ENCODE measurements at places on chromosomes 1 and 21. TPM values are rescaled to one million over a fixed set of nuclear protein-coding genes. Genes with fewer than 3 reads are reported as not detected.

The USH2A gene
- under 0.01 TPM for total RNA-seq

The CFHR4 gene
- total RNA-seq: not detected

The C1orf226 gene
- total RNA-seq: 1.5 TPM

The MRPL39 gene
- total RNA-seq: 30.2 TPM

The GALNT2 gene
- total RNA-seq: 32.0 TPM

The ALDH4A1 gene
- 8.6 TPM for total RNA-seq

The TRIM46 gene
- total RNA-seq: 0.20 TPM

The RERE gene
- 125 TPM for total RNA-seq

The UQCRHL gene
- 4.2 TPM for total RNA-seq

The SERINC2 gene
- total RNA-seq: 4.4 TPM

The PLA2G2C gene
- not detected for total RNA-seq

The ZNF669 gene
- 6.8 TPM for total RNA-seq

The WNT2B gene
- 4.7 TPM for total RNA-seq

The FAM163A gene
- total RNA-seq: 0.10 TPM

The BSND gene
- total RNA-seq: not detected

The ACKR1 gene
- 8.5 TPM for total RNA-seq

The S100A2 gene
- total RNA-seq: 71.6 TPM

The C8B gene
- not detected for total RNA-seq

The RUNX1 gene
- total RNA-seq: 22.1 TPM

The DISP1 gene
- 5.1 TPM for total RNA-seq

The DEPDC1 gene
- 7.8 TPM for total RNA-seq

The APCS gene
- total RNA-seq: not detected

The NHLH2 gene
- not detected for total RNA-seq

The INSRR gene
- total RNA-seq: under 0.01 TPM

The HSPA6 gene
- total RNA-seq: 8.2 TPM

The PRKAA2 gene
- total RNA-seq: 10.6 TPM

The KCNJ10 gene
- total RNA-seq: under 0.01 TPM

The AUNIP gene
- total RNA-seq: 1.1 TPM

The SSBP3 gene
- total RNA-seq: 21.7 TPM

The SLC35F3 gene
- 0.79 TPM for total RNA-seq

The LCK gene
- total RNA-seq: 1.2 TPM

The KIRREL1 gene
- 36.0 TPM for total RNA-seq

The PTPN7 gene
- total RNA-seq: 1.4 TPM

The BEST4 gene
- 0.10 TPM for total RNA-seq

The GRHL3 gene
- 35.8 TPM for total RNA-seq

The PRRX1 gene
- 118 TPM for total RNA-seq

The PTCH2 gene
- total RNA-seq: 7.2 TPM
